ENCODE measurements at places on chromosomes 12 and 14.

DNA sequence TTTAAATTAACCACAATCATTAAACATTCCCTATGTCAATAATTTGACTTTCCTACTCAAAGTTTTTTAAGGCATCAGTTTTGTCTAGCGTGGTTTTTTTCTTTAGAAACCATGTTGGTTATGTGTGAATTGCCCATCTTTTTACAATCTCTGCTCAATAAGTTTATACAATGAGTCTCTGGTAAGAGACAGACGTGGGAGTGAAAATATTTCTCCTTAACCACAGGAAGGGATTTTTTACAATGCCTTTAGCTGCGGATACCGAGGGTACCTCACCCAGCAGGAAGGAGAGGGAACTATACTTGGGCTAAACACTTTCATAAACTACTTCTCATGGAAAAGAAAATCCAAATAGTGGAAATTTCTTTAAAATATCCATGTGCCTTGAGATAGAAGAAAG, 191.4 kb upstream of the BCL2L14 start:
- DNase-seq = no peak

- DNase-seq = no peak
These were observed 147.0 kb upstream of the ARID2 start for GRCh38 chr12:45582536-45582935.

GRCh38 chr14:57227083-57227482, 41.6 kb downstream of the EXOC5 start:
- DNase-seq = no peak

GRCh38 chr12:106455111-106455510, 97.6 kb downstream of the POLR3B start:
- no peak for DNase-seq

GRCh38 chr12:52907092-52907810, 2.4 kb upstream of the KRT8 start:
- DNase-seq = no peak

GRCh38 chr14:63632932-63633514, 8.6 kb downstream of the WDR89 start:
- no peak for DNase-seq

DNA sequence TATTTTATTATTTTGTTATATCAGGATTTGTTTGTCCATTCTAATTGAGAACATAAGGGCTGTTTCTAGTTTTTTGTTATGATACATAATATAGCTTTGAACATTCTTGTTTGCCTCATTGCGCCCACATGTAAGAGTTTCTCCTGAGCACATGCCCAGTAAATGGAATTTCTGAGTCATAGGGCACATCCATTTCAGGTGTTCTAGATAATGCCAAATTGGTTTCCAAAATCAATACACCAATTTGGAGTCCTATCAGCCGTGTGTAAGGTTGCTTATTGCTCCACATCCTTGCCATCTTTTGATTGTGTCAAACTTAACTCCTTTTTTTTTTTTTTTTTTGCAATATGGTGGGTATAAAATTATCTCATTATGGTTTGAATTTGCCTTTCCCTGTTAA, 97.9 kb upstream of the RESF1 start:
- no peak for DNase-seq

- DNase-seq = no peak
These were observed 17.9 kb downstream of the ATXN3 start for GRCh38 chr14:92088494-92088893.

GRCh38 chr14:71354801-71355200, 447.5 kb downstream of the PCNX1 start:
- DNase-seq = no peak

- DNase-seq = no peak
These were observed 17.4 kb downstream of the TMPO start for GRCh38 chr12:98532687-98533304.

GRCh38 chr14:100677554-100678468, 48.9 kb upstream of the DLK1 start:
- DNase-seq = peak; percentile 60

DNA sequence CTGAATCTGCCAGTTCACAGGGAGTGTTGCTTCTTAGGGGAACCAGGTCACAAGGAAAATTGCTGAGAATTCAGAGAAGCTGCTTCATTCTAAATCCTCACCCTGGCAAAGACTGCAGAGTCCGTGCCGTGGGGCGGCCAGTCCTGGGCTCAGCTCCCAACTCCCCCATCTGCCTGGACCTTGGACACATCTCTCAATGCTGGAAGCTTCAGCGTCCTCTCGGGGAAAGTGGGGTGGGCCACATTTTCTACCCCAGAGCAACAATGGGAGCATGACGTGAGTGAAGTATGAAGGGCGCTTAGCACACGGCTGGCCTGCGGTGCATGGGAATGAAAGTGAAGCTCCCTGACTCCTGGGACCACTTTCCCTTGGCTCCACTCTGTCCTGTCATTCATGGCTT, 31.2 kb downstream of the HVCN1 start:
- no peak for DNase-seq

DNA sequence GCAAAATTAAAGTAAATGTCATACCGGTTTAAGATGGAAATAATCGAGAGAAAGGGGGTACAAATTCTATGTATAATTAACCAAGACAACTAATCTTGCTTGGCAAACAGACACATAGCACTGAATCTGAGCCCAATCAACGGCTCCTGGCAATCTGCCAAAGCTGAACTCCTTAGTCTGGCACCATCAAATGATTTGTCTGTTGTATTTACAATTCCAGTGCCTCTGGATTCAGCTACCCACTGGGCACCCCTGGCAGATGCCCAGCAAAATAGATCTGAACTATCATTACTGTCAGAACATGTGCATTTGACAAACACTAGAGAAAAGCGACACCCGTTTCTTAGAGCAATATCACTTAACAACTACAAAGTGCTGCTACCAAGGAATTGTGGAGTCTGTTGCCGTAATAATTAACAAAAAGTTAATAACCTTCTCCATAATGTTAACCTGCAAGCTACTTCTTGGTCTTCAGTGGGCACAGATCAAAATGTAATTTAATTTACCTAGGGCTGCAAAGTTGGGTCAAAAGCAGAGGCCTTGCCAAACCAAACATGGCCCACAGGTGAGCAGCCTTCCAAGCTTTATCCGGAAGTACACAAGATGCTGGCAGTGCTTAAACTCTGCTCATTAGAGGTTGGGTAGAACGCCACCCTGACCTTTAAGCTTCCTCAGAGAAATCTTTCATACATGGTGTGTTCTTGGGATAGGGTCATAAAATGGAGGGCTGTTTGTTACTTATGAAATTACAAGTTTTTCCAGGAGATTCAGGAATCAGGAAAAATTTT, 7.6 kb downstream of the EGLN3 start:
- DNase-seq = no peak

- DNase-seq = no peak
These were observed 10.7 kb downstream of the NR1H4 start for GRCh38 chr12:100484183-100484886.

DNA sequence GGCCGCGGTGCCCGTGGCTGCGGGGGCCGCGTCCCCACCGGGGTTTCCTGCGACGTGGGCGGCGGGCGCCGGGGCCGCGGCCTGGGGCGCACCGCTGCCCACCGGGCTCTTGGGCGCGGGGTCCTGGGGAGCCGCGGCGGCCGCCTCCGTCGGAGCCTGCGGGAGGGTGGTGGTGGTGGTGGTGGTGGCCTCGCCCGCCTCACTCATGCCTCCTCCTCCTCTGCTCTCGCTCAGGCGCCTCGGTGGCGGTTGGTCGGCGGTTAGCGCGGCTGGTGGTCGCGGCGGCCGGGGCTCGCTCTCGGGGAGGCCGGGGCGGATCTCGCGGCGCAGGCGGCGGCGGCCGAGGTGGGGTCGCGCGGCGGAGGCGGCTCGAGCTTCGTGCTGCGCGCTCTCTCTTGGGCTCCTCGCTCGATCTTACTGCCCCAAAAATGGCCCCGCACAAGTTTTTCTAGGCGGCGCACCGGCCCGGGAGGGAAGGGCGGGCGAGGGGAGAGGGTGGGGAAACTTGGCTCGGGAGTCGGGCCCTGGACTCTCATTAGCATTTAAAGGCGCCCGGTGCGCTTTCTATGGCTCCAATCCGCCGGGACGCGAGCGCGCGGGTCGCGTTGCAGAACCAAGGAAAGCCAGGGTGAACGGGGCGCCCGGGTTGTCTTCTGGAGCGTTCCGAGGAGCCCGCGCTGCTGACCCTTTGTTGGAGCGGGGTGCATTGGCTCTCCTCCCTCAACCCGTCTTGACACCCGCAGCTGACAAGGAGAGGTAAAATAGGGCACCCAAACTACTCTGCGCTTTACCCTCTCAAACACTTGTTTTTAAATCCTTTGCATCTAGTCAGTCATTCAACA, at the start of gene YBX3:
Gene YBX3 (minus strand): TSS at position 419 of the 842 bp plus-strand sequence. CDS start 212 bp downstream, at position 207.
- DNase-seq = peak; percentile 59

DNA sequence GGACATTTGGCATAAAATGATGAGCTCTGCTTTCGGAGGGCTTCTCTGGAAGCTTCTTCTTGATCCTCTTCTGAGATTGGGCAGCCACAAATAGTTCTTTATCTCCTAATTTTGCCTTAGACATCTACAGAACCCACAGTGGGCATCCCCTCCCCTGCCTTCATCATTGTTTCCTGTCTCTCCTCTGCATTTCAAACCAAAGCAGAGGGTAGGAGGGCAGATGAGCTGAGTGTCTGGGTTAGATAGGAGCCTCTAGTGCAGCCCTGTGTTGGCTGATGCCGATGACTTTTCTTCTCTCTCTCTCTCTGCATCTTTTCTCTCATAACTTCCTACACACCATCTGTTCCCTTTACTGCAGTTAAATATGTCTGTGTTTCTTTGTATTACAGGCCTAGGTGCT, 8.5 kb upstream of the IL26 start:
- DNase-seq = no peak

GRCh38 chr14:34649344-34649743, 19.4 kb upstream of the SNX6 start:
- DNase-seq = no peak

DNA sequence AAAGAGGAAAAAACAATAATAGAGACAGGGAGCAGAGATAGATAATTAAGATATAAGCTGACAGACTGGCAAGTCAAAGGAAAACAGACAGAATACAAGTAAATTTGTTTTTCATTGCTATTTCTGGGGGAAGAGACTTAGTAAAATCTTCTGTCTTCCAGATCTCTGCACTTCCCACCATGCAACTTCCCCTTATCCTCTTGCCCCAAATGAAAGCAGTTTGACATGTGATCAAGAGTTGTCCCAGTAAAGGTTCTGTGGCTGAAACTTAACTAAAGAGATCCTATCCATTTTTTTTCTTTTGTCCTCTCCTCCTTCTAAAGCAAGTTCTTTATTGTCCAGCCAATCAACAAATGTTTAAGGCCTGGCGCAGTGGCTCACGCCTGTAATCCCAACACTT, 1.5 kb upstream of the MLF2 start:
- no peak for DNase-seq

GRCh38 chr14:60695327-60695726, 28.8 kb downstream of the SIX4 start:
- DNase-seq = no peak
